ENCODE measurements at places on chromosomes 5 and 9.
A peak's percentile ranks its signal among the peaks of the same experiment; 100 is the strongest.

GRCh38 chr5:103232393-103232999, 26.1 kb upstream of the MACIR start:
- peak; percentile 38 for DNase-seq

GRCh38 chr5:71769287-71769686, 50.2 kb downstream of the CARTPT start:
- no peak for DNase-seq

DNA sequence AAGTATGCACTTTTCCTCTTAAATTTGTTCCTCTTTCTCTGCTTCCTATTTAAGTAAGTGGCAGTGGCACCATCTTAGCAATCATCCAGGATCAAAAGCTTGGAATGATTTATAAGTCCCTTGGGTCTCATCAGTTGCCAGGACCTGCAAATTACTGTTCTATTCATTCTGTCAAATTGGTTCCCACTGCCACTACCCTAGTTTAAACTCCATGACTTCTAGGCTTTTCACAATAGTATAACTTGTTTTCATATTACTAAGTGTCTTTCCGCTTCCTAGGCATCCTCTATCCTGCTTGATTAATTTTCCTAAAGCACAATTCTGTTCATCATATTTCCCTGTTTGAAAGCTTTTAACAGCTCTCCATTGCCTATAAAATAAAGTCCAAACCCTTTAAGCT, 363.9 kb upstream of the MEF2C start:
- no peak for DNase-seq

- no peak for DNase-seq
Observed at GRCh38 chr9:114549697-114550330, 37.8 kb upstream of the ATP6V1G1 start.

DNA sequence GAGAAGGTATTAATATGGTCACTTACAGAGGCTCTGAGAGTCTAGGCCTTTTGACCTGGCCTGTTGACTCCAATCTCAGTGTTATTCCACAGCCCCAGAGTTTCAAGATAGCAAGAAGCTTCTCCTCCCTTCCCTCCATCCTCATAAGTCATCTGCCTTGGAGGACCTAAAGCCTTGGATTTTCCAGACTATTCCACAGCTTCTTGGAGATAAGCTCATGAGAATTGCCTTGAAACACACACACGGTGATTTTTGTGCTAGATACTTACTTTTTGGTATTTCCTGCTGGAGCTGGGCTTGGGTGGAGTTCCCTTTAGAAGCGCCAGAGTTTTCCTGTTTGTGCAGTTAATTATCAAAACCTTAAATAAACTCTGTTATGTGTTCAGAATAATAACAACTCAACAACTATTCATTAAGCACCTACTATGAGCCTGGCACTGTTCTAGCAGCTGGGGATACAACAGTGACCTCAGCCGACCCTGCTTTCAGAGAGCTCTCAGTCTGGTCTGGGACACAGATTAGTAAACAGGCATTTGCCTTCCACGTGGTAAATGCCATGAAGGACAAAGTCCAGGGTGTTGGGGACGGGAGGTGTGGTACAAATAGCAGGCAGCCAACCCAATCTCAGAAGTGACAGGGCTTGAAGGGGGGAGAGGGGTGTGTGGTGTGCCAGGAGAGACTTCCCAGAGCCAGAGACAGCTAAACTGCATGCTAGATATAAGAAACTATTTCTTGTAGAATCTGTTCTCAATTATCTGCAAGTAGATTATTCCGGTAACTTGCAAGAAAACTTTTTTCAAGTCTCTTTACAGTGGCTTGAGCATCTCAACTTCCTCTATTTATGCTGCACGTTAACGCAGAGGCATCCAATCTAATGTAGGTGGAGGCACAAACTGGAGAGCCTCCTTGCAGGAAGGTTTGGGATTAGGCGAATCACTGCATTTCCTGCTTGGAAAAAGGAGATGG, 55.9 kb upstream of the KLF9 start:
- DNase-seq = no peak

DNA sequence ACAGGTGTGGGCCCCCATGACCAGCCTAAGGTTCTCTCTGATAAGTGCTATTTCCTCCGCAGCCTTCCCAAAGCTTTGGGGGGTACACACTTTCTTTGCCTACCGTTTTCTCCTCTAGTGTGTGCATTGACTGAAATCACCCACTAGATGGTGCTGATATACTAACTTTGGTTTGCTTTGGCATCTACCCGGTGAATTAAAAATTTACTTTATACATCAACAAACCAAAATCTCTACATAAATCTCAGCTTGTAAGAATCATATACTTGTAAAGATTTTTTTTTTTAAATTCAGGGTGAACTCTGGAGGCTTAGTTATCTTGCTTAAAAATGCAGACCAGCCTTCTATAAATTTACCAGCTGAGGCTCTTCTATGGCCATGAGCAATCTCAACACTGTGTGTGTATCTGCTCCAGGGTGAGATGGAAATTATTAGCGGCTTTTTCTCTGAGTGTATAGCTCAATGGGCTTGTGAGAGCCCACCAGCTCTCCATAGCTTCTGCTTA, 475.7 kb upstream of the TNC start:
- peak; percentile 50 for DNase-seq

All from H4 (cell line).